ENCODE measurements at places on chromosomes 11 and 22.

DNA sequence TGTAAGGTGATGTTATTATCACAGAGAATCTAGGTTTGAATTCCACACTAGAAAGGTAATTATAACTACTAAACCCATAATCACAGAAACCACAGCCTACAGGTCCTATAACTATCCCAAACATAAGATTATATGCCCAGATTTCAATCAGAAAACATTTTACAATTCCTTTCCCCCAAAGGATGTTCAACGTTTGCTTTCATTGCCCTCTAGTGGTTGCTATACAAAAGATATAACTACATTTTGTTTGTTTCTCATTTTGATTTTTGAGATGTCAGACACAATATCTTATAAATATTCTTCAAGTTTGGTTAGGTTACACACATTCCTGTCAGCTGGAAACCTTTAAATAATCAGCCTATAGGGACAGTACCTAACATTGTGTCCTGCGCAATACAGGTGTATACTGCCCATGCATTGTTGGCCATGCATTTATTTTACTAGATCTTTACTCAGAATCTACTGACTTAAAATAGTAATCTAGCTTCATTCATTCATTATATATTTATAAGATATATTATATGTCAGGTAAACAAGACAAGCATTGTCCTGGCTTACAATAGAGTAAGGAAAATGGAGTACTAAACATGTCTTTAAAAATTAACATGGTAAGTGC, 530.5 kb upstream of the CCDC90B start:
- DNase-seq = peak; percentile 60

DNA sequence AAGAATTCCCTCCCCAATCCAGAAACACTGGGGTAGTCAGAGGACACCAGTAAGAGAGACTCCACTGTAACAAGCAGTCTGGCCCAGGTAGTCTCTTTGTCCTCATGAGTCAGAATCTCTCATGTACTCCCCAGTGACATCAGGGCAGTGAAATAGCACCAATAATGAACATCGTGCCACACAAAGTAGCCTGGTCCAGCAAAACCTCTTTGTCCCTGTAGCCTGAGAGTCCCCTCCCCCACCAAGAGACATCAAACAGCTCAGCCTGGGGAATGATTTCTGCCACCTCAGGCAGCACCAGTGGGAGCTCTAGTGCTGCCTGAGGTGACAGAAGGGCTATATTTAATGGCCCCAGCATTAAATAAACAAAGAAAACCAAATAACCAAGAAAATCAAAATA, 88.1 kb downstream of the SBF2 start:
- DNase-seq = peak; percentile 10

DNA sequence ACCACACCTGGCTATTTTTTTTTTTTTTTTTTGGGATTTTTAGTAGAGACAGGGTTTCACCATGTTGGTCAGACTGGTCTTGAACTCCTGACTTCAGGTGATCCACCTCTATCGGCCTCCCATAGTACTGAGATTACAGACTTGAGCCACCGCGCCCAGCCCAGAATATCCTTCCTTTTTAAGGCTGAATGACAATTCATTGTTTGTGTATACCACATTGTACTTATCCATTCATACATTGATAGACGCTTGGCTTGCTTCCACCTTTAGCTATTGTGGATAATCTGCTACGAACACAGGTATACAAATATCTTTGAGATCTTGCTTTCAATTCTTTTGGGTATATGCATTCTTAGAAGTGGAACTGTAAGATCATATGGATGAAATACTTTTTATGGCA, 10.8 kb upstream of the RASSF10 start:
- no peak for DNase-seq

GRCh38 chr11:70251659-70252321, 18.7 kb upstream of the PPFIA1 start:
- no peak for DNase-seq

- no peak for DNase-seq
These were observed 73.3 kb downstream of the ENTHD1 start for GRCh38 chr22:39820256-39820655.
